Fibroblast of skin of right biceps (primary cell): ENCODE measurements at places on chromosomes 13 and 19.

GRCh38 chr13:45393941-45394570 is 24.1 kb downstream of the SLC25A30 start:
- peak; percentile 57 for DNase-seq

GRCh38 chr13:48729856-48730255 is 76.1 kb downstream of the CYSLTR2 start:
- DNase-seq = no peak

- peak; percentile 88 for DNase-seq
Measured at GRCh38 chr19:2983351-2984214, 6.2 kb downstream of the TLE6 start.

GRCh38 chr19:45137179-45137761 is 23.5 kb downstream of the NKPD1 start:
- no peak for DNase-seq

DNA sequence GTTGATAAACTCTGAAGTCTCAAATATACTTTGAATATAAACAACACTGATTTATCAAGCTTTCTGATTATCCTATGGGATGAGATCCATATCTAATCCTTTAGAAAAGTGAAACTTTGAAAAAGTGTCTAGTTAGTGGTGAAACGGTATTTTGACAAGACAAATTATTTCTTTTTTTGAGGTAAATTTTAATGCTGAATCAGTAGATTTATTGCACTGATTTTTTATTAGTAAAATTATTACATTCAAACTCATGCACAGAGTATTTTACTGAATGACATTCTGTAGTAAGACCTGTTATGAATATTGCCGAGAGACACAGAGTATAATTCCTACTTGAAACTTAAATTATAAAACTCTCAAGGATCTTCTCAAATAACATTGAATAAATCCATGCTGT is 679.1 kb upstream of the SPRY2 start:
- DNase-seq = no peak

DNA sequence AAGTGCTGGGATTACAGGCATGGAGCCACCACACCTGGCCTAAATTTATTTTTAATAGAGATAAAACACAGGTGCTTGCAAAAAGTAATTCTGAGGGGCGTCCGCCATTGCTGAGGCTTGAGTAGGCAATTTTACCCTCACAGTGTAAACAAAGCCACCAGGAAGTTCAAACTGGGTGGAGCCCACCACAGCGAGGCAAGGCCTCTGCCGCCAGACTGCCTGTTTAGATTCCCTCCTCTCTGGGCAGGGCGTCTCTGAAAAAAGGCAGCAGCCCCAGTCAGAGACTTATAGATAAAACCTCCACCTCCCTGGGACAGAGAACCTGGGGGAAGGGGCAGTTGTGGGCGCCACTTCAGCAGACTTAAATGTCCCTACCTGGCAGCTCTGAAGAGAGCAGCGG is 50.7 kb downstream of the B3GLCT start:
- no peak for DNase-seq

GRCh38 chr13:36813225-36813624 is 5.8 kb upstream of the RFXAP start:
- no peak for DNase-seq

DNA sequence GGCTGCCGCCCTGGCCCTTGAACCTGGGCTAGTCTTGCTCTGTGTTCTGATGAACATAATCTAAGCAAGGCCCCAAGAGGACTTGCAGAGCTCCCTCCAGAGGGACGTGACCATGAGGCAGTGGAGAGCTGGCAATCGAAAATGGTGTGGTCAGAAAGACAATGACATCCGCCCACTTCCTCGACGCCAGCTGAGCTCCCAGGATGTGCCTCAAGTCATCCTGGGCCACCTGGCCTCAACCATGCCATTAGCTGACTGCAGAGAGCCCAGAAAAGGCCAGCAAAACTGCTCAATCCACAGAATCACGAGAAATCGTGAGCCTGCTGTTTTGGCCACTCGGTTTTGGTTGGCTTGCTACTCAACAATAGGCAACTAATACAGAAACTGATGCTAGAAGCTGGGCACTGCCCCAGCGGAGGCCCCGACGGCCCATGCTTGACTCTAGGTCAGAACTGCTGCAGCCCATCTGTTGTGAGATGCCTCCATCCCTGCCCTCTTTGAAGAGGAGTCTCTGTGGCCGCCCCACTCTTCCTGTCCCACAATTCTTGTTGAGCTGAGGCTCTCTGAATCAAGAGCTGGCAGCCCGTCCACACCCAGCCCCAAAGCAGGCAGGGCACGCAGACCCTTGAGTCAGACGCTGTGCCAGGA is 53.3 kb downstream of the STK24 start:
- no peak for DNase-seq

GRCh38 chr19:3477951-3478350 is 2.4 kb downstream of the SMIM24 start:
- no peak for DNase-seq

- DNase-seq = peak; percentile 12
Measured at GRCh38 chr13:33106656-33107360, 90.6 kb downstream of the KL start.

GRCh38 chr19:52343548-52343947 is 7.5 kb downstream of the ZNF610 start:
- DNase-seq = peak; percentile 7

- DNase-seq = no peak
Measured at GRCh38 chr13:69654392-69654791, 453.2 kb upstream of the ATXN8OS start.

- no peak for DNase-seq
Measured at GRCh38 chr13:111853721-111854120, 213.2 kb upstream of the SOX1 start.

GRCh38 chr19:47430041-47430802 is 10.9 kb upstream of the MEIS3 start:
- peak; percentile 54 for DNase-seq

- DNase-seq = no peak
Measured at GRCh38 chr13:67519356-67519755, 289.2 kb upstream of the PCDH9 start.
